Cardiac muscle cell (in vitro differentiated cells and primary cell): ENCODE measurements at places on chromosomes 1 and 21.
A peak's percentile ranks its signal among the peaks of the same experiment; 100 is the strongest.

GRCh38 chr1:201945157-201945556 lies 1.2 kb downstream of the LMOD1 start:
- no peak for DNase-seq

DNA sequence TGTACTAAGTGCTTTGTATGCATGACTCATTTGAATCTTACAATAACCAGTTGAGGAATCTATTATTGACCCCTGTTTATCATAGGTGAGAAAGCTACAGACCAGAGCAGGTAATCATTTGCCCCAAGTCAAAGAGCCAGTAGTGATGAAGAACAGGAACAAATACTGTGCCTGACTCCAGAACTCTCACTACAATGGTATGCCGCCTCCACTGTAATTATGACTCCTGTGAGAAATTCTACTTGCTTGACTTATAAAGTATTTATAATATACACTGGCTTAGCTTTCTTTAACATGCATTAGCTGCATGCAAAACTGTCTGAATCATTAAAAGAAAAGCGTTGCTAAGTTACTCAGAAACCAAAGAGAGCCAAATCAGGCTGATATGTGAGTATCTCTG lies 92.6 kb downstream of the ZNF281 start:
- no peak for DNase-seq

GRCh38 chr1:205172729-205173366 lies 38.7 kb downstream of the DSTYK start:
- no peak for DNase-seq

DNA sequence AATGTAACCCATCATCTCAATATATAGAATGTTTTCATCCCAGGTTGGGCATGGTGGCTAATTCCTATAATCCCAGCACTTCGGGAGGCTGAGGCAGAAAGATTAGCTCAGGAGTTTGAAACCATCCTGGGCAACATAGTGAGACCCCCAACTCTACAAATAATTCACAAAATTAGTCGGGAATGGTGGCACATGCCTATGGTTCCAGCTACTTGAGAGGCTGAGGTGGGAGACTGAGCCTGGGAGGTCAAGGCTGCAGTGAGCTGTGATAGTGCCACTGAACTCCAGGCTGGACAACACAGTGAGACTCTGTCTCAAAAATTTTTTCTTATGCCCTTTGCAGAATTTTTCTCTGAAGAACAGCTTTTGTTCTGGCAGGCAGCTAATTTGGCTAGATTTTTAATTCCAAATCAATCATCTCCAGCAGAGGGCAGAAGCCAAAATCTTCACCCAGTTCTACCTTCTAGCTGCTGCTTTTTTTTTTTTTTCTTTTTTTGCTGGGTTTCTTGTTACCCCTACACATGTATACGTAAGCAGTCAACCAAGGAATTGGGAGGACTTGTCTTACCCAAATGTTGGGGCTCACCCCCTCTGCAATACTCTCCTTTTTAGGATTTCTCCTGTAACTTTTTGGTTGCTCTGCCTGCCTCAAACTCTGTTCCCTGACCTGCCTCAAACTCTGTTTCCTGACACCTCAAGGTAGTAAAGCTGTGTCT lies 2.7 kb upstream of the RAD54L start:
- peak; percentile 39 for DNase-seq

GRCh38 chr1:215114154-215114933 lies 31.8 kb downstream of the KCNK2 start:
- no peak for DNase-seq
